GM12892 (cell line): ENCODE measurements at places on chromosomes 1 and 21.

- DNase-seq, result no peak
Measured at GRCh38 chr1:53310847-53311681, 16.8 kb downstream of the LRP8 start.

GRCh38 chr1:81699234-81699633 lies 101.5 kb upstream of the ADGRL2 start:
- DNase-seq, result no peak

DNA sequence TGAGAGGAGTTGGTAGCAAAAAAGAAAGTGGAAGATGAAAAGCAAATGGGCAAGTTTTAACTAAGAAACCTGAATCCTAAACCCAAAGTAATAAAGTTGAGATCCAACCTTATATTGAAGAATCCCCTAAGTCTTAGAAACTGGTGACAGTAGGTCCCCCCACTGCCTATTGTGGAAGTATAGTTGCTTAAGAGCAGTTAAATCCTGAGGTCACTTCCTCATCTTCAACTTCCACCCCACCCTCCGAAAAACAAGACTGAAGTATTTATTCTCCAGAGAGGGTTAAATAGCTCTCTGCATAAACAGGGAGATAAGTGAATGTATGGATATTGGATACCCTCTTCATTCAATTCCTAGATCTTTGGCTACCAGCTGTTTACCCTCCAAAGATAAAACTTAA lies 3.3 kb upstream of the DSTYK start:
- no peak for DNase-seq

GRCh38 chr1:237281481-237281880 lies 239.5 kb downstream of the RYR2 start:
- no peak for DNase-seq

DNA sequence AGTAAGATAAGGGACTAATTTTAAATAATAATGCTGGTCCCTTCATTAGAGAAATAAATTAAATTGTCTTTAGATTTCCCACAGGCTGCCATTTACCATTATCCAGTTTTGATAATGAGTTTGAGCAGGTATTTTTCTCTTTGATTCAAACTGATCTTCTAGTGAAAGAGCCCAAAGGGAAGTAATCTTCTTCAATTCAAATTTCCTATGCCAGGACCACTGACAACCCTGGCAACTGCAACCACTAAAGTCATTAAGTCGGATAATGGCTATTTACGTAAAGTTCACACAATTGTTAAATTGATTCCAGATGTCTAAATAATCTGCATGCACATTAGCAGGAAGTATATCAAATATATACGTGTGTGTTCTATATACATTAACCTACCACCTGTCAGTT lies 399.3 kb downstream of the PTPRC start:
- no peak for DNase-seq

DNA sequence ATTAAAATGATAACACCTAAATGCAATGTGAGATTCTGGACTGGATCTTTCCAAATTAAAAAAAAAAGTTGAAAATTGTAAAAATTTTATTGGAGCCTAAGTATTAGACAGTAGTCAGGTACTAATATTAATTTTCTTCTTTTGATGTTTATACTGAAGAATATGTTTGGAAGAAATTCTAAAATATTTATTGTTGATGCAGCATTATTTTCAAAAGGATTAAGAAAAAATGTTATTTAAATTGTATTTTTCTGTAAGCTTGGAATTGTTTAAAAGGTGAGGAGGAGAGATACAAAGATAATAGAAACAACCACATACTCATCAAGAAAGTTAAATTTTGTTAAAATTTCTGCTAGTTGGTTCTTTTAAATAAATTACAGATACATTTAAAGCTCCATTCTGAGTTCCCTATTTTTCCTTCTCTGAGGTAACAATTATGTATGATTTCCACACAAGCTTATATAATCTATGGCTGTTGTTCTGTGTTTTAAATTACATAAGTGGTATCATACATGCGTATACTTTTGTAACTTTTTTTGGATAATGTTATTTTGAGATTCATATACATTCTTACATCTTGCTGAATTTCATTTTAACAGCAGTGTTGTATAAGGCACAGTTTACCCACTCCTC lies 180.3 kb upstream of the RGS18 start:
- DNase-seq, result no peak

DNA sequence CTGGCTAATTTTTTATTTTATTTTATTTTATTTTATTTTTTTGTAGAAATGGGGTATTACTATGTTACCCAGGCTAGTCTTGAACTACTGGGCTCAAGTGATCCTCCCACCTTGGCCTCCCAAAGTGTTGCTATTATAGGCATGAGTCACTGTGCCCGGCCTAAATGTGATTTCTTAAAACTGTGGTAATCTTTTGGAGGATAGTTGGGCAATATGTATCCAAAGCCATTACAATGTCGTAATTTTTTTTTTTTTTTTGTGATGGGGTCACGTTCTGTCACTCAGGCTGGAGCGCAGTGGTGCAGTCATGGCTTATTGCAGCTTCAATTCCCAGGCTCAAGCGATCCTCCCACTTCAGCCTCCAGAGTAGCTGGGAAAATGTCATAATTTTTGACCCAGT lies 14.2 kb downstream of the ETV3L start:
- no peak for DNase-seq

- DNase-seq, result no peak
Measured at GRCh38 chr1:30870656-30871055, 37.9 kb downstream of the SDC3 start.

- no peak for DNase-seq
Measured at GRCh38 chr1:15969321-15969880, 6.5 kb downstream of the ZBTB17 start.

DNA sequence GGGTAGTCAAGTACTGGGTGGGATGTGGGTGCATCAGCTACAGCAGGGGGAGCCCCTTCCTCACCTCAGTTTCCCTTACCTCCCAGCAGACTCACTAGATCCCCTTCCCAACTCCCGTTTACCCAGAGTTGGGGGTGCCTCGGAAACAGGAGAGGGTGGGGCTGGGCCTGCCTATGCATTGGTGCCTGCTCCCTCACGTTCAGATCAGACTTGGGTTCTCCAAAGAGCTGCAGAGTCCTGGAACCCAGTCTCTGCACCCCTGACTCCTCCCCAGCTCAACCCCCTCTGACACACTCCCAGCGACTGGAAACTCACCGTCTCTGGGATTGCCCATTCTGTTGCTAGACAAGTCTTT lies 6.0 kb downstream of the FOXO6 start:
- no peak for DNase-seq

GRCh38 chr1:245873883-245874671 lies 633.0 kb downstream of the SMYD3 start:
- DNase-seq, result no peak

DNA sequence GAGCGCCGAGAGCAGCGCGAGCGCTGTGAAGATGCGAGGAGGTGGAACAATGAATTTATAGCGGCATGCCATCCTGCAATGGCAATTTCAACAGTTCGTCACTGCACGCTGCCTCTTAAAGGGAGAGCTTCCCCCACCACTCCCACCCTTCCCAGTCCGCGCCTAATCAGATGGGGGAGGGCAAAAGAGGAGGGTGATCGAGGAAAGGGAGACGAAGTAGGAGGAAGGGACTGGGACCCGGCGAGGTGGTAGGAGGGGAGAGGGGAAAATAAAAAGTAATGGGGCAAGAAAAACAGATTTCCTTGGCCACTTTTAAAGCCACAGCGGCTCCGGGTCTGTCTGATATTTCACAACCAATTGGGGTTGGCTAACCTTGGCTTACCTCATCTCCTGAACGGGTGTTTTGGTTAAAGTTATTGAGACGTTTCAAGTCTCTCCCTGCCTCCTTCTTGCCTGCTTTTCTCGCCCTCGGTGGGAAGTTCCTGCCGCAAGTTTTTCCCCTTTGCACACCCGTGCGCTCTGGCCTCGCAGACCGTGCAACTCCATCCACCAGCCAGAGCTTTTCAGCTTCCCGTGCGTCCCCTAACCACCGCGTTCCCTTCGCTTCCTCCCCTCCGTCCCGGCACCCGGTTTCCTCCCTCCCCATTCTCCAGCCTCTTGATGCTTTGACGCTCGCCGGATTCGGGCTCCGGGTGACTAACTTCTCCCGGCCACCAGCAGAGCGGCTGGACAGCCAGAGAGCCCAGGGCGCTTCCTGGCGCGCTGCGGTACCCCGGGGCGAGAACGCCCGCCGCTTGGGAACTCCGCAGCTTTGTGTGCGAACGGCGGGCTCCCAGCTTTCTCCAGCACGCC lies at the start of gene ADAMTS5:
TSS of gene ADAMTS5 (minus strand) at position 27 of the 852 bp plus-strand sequence. CDS start 697 bp downstream, outside the sequence.
- no peak for DNase-seq

DNA sequence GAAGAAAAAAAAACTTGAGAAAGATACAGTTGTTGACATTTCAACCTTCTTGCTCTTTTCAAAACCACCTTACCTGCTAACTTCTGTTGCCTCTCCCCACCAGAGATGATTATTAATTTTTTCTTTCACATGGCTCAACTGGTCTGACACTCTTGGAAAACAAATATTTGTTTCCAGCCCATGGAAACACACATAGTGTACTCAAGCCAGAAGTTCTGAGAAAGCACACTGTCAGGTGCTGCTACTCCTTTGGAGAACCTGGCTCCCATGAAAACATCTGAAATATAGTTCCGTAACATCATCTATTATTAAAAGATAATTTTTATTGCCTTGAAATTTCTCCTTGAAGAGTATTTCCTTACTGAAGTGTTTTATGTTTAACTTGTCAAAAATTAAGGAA lies 145.0 kb upstream of the C1orf105 start:
- DNase-seq, result no peak

GRCh38 chr1:13817906-13818305 lies 117.9 kb downstream of the PRDM2 start:
- DNase-seq, result no peak

DNA sequence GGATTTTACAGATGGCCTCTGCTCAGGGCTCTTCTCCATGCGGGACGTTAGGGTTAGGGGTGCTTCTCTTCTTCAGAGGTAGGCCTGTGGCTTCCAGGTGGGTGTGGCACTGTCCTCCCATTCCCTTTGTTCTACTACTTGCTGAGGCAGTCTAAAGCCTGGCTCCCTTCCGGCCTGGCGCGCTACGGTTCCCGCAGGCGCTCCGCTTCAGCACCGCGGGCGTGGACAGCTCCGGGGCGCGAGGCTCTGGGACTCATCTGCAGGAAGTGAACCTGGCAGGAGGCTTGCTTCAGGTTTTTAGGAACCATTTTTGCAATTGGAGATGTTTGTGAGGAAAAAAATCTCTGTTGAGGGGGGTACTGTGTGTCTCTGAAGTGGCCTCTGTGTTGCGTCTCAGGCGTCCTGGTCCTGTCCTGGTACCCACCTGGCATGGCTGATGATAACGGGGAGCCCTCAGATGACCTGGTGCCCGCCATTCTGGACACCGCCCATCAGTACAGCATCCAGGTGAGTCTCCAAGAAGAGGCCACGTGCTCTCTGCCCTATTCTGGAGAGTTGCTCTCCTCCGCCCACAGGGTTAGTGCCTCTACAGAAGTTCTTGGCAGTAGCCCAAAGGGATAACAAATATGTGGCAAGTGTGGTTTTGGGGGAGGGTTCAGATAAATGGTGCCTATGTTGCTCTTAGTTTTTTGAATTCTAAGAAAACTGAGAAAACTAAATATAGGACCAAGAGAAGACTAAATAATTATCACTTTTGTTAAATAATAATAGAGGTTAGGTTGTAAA lies 1.9 kb downstream of the MANEAL start:
- no peak for DNase-seq

GRCh38 chr1:220300442-220301121 lies 28.3 kb upstream of the RAB3GAP2 start:
- no peak for DNase-seq

GRCh38 chr1:42816585-42817439 lies at the start of the genes ERMAP and SVBP:
TSS of gene ERMAP (plus strand) at chr1:42817122. CDS start at chr1:42830449, 13,327 bp downstream.
TSS of gene SVBP (minus strand) at chr1:42817397. CDS start at chr1:42816544, 853 bp downstream.
- peak; percentile 82 for DNase-seq

GRCh38 chr1:115491298-115492018 lies 150.3 kb upstream of the VANGL1 start:
- DNase-seq, result no peak

GRCh38 chr1:60894741-60895140 lies 187.6 kb upstream of the NFIA start:
- DNase-seq, result no peak

DNA sequence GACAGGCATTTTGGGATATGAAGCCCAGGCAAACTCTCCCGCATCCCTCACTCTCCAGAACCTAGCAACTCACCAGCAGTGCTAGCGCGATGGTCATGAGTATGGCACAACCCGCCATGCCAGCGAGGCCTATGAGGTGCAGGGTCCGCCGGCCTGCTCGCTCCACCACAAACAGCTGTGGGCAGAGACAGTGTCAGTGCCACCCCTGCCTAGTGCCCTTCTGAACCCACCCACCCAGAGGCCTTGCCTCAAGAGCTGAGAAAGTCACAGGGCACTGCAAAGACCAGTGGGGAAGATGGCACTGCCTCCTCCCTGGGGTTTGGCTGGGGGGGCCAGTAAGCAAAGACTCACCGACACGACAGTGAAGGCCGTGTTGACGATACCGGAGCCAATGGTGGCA lies 29.8 kb downstream of the SLC2A1 start:
- no peak for DNase-seq

DNA sequence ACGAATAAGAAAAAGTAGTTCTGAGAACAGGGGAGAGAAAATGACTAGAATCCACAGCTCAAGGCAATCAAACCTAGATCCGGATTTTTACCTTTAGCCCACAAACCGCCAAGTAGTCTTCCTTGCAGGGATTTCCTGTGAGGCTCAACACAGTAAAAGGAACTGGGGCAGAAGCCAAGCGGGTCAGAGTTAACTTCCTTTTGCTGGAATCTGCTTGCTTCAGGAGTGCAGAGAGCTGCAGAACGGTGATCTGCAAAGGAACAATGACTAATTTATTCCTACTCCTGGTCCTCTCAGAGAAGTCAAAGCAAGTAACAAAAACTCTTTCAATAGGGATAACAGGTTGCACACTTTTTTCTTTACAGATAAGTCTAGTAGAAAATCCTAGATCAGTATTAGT lies 53.4 kb downstream of the UBR4 start:
- DNase-seq, result no peak

GRCh38 chr1:179803918-179804317 lies 60.8 kb downstream of the FAM163A start:
- DNase-seq, result no peak

GRCh38 chr21:27425574-27425973 lies 458.7 kb upstream of the ADAMTS5 start:
- no peak for DNase-seq

DNA sequence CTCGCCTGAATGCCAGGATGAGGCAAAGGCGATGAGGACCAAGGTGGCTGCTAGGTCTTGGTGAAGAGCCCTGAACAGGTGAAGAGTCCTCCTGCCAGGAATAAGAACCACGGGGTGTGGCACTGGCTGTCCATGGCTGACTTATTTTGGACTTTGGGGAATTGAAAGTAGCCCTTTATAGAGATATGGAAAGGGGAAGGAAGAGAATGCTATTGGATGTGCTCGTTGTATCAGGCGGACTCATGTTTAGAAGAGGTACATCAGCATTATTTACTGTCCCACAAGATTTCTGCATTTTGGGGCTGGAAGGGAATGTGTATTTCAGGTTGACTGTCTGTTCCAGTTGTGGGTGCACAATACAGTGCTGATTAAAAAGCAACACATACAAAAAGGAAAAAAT lies 465.8 kb downstream of the DSCAM start:
- DNase-seq, result no peak
